ENCODE measurements at places on chromosomes 5 and 9.

GRCh38 chr5:125189531-125189941, 443.1 kb upstream of the ZNF608 start:
- no peak for DNase-seq

- no peak for DNase-seq
Observed at GRCh38 chr9:2802494-2802921, 41.4 kb downstream of the PUM3 start.

DNA sequence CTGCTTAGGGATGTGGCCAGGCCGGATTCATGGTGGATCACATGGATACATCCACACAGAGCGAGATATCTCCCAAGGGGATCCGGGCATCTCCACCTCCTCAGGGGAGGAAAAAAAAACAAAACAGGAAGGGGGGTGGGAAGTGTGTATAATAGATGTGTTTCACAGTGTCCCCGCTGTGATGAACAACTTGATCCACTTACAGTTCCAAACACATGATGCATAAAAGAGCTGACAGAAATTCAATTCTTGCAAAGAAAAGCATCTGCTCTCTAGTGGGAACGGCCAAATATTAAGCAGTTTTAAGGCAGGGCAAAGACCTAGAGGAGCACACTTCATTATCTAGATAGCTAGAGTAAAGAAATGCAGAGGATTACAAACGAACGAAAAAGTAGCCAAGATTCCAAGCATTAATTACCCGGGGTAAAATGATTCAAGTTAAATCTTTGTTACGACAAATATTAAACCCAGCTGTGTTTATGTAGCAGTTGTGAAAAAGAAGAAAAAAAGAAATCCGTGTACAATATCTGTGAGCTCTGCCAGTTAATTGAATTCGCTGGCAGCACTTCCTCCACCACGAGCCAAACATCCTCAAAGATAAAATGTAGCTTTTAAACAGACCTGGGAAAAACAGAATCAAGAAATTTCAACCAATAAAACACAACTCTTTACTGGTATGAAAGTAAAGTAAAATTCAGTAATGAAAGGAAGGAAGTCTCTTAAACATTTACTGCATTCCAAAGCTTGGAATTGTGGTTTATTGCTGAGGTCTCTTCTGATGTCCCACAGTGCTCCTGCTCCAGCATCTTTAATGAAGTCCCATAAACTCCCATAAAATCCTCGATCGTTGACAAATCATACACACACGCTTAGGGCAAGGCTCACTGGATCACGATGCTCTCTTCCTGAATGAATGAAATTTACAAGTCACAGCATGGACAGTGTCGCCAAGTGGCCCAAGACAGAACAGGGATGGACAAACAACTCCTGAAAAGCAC, 213.0 kb downstream of the CRB2 start:
- no peak for DNase-seq

DNA sequence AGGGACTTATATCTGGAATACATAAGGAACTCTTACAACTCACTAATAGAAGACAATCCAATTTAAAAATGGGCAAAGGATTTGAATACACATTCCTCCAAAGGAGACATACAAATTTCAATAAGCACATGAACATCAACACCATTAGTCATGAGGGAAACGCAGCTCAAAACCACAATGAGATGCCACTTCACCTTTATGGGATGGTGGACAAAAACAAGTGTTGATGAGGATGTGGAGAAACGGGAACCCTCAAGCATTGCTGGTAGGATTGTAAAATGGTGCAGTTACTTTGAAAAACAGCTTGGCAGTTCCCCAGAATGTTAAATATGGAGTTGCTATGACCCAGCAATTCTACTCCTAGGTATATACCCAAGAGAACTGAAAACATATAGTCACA, 72.7 kb upstream of the IER5L start:
- DNase-seq = no peak

DNA sequence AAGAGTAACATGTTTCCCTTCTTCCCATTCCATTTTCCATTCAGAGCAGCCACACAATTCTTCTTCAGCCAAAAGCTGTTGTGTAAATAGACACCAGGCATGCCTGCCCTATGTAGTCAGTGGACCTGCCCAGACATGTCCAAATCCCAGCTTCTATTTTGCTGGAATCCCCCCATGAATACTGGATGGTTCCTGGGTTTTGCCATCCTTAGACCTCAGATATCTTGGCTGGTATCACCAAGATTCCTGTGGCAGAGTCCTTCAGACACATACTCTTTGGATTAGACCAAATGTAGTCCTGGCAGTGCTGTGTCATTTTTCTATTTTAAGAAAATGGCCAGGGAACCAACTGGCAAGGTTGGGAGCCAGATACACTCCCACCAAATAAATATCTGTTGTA, 10.3 kb downstream of the FST start:
- DNase-seq = no peak

DNA sequence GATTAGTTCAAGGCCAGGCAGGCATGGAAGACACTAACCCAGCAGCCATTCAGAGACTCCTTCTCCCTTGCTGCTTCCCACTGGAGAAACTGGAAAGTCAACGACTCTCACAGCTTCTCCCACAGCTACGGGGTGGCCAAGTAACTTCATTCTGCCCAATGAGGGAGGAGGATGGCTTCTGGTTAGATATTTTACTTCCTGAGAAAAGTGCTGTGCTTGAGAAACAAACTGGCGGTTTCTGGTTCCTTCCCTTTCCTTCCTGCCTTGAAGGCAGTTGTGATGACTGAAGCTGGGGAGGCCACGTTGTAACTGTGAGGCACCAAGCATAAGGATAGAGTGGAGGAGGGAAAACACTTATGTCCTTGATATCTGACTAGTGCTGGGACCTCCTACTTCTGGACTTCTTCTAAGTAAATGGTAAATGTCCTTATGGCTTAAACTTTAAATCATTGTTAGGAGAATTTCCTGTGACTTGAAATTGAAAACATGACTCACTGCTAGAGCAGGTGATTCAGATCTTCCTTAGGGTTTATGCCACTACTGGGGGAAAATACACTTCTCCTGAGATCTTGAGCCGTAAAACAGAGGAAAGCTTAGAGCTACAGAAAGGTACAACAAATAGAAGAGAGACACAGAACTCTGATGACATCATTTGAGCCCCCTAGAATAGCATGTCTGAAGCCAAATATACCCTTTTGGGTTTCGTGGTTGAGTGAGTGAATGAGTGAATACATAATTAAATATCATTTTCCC, 3.1 kb upstream of the GNPDA1 start:
- no peak for DNase-seq

DNA sequence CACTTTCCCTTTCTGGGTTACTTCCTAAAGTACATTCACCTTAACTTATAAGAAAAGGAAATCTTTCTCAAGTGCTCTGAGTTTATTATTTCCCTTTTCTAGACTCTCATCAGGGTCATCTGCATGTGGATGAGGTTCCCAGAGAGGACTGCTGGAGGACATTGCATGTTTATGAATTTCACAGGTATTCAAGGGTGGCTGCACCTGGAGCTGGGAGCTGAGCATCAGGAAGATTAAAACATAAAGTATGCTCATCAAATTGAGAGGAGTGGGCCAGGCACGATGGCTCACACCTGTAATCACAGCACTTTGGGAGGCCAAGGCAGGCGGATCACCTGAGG, 34.7 kb upstream of the PLIN2 start:
- no peak for DNase-seq

- no peak for DNase-seq
Observed at GRCh38 chr9:108628316-108628715, 227.5 kb downstream of the ACTL7B start.

- no peak for DNase-seq
Observed at GRCh38 chr9:19379697-19380046, 364 bp downstream of the RPS6 start.

All from substantia nigra (tissue), 51 donors.